ENCODE measurements at places on chromosomes 1 and 21.
A peak's percentile ranks its signal among the peaks of the same experiment; 100 is the strongest.

- DNase-seq, result no peak
Measured at GRCh38 chr1:95018602-95019369, 54.0 kb downstream of the ALG14 start.

DNA sequence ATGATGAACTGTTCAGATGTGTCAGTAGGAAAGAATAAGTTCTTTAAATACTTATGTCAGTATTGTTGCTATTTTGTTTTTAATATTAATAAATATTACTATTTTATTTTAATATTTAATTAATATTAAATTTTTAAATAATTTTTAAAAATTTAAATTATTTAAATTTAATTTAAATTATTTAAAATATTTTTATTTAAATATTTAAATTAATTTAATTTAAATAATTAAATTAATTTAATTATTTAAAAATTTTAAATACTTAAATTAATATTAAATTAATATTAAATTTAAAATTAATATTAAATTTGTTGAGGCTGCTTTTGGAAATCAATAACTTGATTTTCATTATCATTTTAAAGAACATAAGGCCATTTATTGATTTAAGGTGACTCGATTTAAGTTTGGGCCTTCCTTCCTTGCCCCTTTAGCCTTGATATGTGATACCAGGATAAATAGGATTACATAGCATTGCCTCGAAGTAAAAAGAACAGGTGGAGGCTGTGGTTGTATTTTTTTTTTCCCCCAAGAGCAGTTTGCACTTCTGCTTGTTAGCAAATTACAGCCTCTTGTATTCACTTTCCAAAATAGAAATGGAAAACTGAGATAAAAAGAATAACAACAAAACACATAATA is 915.2 kb downstream of the TTLL7 start:
- no peak for DNase-seq

GRCh38 chr1:172774561-172774960 is 115.7 kb downstream of the FASLG start:
- no peak for DNase-seq

- no peak for DNase-seq
Measured at GRCh38 chr1:44790968-44791801, 3.2 kb upstream of the BEST4 start.

- DNase-seq, result no peak
Measured at GRCh38 chr1:57272150-57272549, 151.7 kb downstream of the DAB1 start.

GRCh38 chr1:114720492-114720891 is 3.9 kb upstream of the NRAS start:
- no peak for DNase-seq

DNA sequence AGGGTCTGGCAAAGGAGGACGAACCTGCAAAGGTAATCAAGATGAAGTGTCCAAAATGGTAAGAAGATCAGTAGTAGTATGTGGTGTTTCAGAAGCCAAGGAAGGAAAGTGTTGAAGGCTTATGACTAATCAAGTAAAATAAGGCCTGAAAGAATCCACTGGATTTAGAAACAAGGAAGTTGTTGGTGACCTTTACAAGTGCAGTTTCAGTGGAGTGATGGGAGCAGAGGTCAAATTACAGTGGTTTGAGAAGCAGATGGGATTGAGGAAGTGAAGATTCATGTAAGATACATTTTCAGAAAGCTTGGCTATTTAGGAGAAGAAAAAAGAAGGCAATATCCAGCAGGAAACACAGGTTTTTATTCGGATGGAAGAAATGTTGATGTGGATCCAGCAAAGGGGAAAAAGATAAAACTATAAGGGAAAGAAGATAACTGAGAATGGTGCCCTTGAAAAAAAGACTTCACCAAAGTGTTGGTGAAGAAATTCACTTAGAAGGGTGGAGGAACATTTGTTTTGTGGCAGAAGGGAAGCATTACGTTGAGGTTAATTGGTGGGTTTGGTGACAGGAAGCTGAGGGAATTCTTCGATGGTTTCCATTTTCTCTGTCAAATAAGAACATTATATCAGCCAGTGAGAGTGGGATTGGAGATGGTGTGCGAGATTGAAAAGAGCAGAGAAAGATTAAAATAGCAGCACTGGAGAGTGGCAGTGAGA is 2.1 kb downstream of the ARMH1 start:
- DNase-seq, result no peak

GRCh38 chr1:197787056-197787455 is 11.8 kb upstream of the DENND1B start:
- DNase-seq, result no peak

DNA sequence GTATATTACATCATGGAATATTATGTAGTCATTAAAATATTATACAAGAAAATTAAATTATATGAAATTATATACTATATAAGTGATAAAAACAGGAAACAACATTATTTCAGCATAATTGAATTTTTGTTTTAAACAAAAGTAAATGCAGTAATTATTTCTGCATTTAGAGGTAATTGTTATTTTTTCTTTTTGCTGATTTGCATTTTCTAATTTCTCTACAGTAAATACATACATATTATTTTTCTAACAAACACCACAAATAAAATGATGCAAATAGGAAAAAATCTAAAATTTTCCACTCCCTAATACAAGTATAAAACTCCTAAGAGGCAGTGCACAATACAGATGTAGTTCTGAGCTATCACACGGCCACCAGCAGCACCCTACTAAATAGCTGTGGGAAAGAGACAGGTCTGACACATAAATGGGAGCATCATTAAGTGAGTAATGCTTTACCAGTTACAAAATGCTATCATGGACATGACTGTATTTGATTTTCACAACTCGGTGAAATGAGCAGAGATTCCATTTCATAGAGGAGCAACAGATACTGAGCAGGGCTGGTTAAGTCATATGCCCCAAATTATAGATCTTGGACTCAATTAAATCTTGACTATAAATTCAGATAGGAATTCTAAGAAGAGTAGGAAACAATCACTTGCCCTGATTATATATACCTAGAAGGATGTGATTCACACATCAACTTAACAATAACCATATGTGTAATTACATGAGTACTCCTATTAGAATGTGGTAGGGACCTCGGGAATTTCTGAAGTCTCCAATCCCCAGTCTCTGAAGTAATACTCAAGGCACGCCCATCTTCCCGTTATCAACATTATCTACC is 49.0 kb downstream of the NRIP1 start:
- no peak for DNase-seq

- no peak for DNase-seq
Measured at GRCh38 chr1:194227161-194227560, 1040.7 kb upstream of the B3GALT2 start.

GRCh38 chr1:204171751-204172178 is 5.6 kb upstream of the REN start:
- no peak for DNase-seq

DNA sequence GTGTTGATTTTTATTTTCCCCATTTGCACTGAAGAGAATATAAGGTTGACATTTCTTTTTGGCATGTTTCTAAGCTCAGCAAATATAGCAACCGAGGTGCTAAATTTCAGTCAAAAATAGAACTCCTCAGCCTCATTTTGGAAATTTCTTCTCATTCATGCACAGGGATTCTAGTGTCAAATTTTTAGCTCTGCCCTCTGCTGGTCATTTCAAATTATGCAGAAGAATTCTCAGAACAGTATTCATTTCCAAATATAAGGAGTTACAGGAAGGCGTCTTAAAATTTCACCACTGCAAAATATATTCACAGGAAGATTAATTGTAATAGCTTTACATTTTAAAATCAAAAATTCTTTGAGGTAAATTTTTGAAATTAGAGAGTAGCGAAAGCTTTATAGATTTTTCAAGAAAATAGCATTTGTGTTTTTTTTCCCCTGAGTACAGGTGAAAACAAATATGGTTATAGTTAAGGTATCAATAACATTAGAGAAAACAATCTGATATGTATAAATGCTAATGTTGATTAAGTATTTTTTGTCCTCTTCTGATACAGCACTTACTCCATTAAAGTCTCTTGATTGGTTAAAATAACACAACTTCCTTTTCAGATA is 57.9 kb downstream of the FMN2 start:
- DNase-seq, result no peak

DNA sequence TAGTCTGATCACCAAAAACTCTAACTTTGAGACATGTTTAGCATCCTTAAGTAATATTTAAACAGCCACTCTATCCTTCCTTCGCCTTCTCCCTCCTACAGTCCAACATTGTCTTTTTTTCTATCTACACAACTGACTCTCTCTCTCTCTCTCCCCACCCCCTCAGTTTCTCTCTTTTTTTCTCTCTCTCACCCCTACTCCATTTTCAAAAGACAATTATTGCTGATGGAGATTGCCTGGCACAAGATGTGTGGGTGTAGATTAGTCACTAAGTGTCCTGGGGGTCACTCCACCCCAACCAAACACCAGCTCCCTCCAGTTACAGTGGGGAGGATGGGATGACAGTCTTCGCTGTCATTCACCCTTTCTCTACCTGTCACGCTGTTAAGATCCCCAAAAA is 94.5 kb upstream of the NFIA start:
- DNase-seq, result no peak

DNA sequence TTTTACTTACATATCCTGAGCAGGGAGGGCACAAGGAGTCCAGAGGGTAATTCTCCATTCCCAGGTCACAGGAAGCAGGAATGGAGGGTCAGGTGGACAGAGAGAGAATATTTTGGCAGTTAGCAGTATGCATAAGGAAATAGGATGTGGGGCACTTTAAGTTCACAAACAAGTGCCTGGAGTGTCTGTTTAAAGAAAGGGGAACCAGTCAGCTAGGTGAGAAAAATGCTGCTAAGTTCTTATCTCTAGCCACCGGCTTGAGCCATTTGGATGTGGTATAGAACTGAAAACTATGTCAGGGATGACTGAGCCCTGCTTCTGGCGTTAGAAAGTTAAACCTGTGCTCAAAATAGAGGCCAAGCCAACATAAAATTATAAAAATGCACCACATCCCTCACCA is 739.7 kb upstream of the NCAM2 start:
- no peak for DNase-seq

DNA sequence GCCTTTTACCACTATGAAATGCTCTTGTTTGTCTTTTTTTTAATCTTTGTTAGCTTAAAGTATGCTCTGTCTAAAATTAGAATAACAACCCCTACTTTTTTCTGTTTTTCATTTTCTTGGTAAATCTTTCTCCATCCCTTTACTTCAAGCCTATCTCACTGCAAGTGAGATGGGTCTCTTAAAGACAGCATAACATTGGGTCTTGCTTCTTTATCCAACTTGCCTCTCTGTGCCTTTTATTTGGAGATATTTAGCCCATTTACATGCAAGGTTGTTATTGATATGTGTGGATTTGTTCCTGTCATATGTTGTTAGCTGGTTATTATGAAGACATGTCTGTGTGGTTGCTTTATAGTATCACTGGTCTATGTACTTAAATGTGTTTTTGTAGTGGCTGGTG is 41.3 kb upstream of the SSX2IP start:
- DNase-seq, result no peak

- DNase-seq, result no peak
Measured at GRCh38 chr1:164914208-164914607, 355.2 kb downstream of the PBX1 start.

DNA sequence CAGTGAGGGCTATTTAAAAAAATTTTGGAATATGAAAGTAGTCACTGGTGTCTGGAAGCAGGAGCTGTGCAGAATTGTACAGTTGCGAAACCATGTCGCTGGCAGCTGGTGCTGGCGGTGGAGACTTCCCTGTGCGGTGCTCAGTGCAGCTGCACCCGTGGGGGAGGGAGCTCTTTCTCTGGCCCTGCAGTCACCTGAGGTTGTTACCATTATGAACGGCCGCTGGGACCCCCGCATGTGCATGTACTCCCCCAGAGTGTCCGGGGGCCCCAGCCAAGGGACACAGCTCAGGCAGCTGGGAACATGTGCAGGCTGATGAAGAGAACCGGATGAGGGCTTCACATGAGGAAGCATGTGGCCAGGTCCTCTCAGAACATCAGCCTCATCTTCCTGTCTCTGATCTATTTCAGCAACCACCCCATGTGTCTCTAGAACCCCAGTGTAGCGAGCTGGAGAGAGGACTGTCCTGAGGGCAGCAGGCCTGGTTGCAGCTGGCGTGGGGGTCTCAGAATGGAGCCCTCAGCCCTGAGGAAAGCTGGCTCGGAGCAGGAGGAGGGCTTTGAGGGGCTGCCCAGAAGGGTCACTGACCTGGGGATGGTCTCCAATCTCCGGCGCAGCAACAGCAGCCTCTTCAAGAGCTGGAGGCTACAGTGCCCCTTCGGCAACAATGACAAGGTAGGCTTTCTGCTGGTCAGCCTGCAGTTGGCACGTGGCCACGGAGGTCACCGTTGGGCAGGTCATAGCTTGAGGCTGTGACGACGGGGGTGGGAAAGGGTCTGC is at the start of gene TRPM2:
Gene TRPM2 (plus strand): TSS at position 431 of the 780 bp plus-strand sequence. CDS start 80 bp downstream, at position 511.
- peak; percentile 55 for DNase-seq

DNA sequence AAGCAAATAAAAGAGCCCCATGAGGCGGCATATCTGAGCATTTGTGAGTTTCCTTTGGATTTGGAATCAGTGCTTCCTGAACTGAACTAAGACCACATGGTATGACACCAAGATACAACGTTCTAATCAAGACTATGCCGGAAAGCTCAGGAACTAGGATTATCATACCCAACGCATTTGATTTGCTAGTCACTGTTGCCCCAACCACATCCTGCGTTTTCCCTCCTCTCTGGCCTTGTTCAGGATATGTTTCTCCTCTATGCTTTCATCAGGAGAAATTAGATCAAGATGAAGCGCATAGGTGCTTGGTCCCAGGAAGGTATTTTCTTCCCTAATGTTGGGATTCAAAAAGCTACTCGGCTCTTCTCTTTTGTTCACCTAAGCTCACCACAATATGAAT is 79.3 kb downstream of the SLC35F3 start:
- no peak for DNase-seq

GRCh38 chr1:215606564-215607168 is 39.6 kb downstream of the KCTD3 start:
- no peak for DNase-seq
